ENCODE measurements at places on chromosomes 7 and 10. TPM values are rescaled to one million over a fixed set of nuclear protein-coding genes. Genes with fewer than 3 reads are reported as not detected.

GRCh38 chr10:126075009-126075408, 178.6 kb downstream of the FANK1 start:
- DNase-seq: no peak

- DNase-seq: no peak
Observed at GRCh38 chr10:23331567-23332301, 12.9 kb downstream of the C10orf67 start.

GRCh38 chr7:15334536-15335263, 227.1 kb downstream of the AGMO start:
- no peak for DNase-seq

LRRC61 gene
- 9.0 TPM for total RNA-seq

NKX2-3 gene
- not detected for total RNA-seq

ADAM8 gene
- total RNA-seq: 16.2 TPM

DNA sequence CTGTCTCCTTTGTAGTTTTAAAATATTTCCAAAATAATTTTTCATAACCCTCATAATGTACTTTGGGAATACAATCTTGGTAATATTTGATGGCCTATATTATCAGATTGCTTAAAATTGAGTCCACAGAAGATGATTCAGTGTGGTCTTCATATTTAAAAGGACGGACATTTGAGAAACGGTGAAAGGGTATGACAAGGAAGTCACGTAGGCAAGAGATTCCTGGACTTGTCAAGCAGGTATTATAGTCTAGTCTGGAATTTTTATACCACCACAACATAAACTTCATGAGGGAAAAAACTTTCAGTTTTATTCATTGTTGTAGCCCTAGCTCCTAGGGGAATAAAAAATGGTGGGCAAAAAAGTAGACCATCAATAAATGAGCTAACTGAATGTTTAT, 82.3 kb downstream of the KMT2E start:
- no peak for DNase-seq

- no peak for DNase-seq
Observed at GRCh38 chr10:5555021-5555510, 30.3 kb downstream of the CALML3 start.

- DNase-seq: no peak
Observed at GRCh38 chr7:121966276-121966934, 93.4 kb downstream of the PTPRZ1 start.

EFCAB10 gene
- 2.4 TPM for total RNA-seq

FAM131B gene
- total RNA-seq: 1.6 TPM

GRCh38 chr7:2930310-2931033, 86.4 kb upstream of the GNA12 start:
- DNase-seq: no peak

TET1 gene
- total RNA-seq: 1.5 TPM

SLC18A2 gene
- total RNA-seq: 1.9 TPM

- DNase-seq: no peak
Observed at GRCh38 chr10:130807096-130807495, 504.4 kb downstream of the TCERG1L start.

CPA4 gene
- total RNA-seq: 0.20 TPM

PIK3AP1 gene
- total RNA-seq: 19.2 TPM

DNA sequence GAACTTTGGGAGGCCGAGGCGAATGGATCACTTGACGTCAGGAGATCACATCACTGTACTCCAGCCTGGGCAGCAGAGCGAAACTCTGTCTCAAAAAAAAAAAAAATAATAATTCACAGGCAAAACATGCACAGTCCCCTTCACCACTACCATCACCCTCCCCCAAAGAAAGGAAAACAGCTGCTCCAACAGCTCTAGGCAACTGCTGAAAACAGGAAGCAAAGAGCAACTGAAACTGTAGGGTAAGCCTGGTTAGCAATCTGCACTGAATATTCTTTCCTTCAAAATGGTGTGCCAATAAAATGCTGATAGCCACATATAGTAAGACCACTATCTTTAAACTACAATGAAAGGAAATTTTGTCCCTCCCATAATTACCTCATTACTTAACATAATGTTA, 11.8 kb downstream of the NT5C2 start:
- no peak for DNase-seq

Measured in left lung (tissue), 14 donors.